C1 segment of cervical spinal cord (tissue), 14 donors: ENCODE measurements at places on chromosomes 1 and 21.

- DNase-seq = peak; percentile 5
Measured at GRCh38 chr1:38084700-38085099, 38.1 kb upstream of the POU3F1 start.

DNA sequence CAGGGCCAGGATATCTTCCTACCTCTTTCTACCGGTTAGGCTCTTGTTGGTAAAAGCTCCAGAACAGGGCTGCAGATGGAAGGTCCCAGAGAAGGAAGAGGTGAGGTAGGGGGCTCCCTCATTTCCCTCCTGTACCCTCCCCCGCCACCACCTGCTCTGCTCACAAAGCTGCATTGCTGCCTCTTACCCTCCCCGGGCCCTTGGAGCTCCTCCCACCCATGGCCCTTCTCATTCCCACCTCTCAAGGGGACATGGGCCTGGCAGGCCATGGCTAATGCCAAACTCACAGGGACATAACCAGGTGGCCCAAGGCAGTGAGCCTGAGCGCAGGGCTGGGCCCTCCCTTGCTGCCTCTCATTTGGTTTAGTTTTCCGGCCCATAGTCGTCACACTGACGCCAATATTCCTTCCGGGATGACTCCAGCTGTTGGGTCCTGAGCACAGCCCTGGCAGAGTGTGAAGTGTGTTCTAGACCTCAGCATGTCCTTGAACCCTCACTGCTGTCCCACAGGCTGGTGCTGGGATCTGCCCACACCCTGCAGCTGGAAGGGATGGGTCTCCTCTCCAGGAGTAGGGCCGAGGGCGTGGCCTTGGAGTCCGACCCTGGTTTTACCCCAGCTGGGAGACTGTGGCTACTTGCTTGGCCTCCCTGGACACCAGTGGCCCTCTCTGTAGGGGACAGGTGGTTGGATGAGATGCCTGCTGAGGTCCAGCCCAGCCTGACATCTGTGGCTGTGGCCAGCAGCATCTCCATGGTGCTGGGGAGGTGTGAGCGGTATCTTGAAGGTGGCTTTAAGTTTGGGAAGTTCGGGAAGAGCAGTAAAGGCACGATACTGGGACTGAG lies 104.6 kb downstream of the ARHGEF10L start:
- no peak for DNase-seq

- DNase-seq = no peak
Measured at GRCh38 chr1:149884433-149885338, 14.7 kb upstream of the BOLA1 start.

DNA sequence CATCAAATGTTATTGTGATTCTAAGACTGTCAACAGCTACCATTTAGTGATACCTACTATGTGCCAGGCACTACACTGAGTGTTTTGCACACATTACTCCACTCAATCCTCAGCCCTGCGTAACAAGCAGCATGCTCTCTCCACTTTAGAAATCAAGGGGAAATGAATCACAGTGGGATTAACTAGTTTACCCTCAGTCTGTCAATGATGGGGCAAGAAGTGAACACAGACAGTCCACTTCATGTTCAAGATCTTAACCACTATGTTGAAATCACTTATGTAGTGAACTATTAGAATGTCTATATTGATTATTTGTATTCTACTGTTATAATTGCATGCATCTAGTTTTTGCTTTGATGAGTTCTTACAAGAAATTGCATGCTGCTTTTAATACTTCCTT lies 165.3 kb downstream of the LTN1 start:
- DNase-seq = no peak

DNA sequence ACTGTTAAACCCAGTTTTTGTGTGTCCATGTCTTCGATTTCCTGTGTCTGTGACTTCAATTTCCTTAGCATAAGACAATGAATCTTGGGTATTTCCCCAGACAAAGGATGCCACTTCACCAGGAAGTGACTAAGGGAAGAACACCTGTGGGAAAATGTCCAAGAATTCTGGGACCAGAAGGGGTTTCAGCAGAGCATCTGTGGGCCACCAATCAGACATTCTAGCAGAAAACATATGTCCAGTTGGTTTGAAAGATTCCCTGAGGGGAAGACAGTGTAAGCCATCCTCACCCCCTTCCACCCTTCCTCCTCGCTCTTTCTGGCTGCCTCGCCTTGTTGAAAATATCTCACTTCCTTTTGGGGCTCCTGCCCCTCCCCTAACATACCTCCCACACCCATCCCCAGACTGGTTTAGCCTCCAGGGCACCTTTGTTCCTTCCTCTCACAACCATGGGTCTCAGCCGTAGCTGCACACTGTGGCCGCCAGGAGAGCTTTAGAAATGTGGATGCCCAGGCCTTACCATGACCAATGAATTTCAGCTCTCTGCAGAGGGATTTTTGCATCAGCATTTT lies 25.5 kb upstream of the IFNAR1 start:
- no peak for DNase-seq

DNA sequence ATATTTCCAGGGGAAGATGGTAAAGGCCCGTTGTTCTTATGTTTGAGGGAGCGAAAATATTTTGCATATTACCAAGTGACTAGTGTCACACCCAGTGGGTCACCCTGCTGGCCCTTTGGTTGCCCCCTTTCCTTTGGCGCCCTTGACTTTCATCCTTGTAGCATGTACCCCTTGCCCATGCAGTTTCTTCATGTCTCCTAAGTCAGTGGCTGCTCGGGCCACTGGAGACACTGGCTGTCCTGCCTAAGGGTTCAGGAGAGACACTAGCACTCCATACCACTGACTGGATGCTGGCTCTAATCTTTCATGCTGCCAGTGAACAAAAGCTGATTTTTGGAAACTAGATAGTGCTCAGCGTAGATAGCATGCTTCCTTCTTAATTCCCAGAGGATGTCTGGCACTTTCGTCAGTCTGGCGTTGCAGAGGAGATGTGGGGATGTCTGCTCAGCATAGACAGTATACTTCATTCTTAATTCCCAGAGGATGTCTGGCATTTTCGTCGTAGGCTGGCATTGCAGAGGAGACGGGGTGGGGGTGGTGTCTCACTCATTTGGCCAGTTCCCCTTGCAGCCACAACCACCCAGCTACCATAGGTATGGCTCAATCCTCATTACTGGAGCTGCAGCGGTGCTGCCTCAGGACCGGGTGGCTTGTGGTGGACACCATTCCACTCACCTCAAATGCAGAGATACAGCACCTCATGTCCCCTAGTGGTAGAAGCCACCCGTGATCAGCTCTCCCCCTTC lies 770.9 kb upstream of the TPTE start:
- DNase-seq = no peak

DNA sequence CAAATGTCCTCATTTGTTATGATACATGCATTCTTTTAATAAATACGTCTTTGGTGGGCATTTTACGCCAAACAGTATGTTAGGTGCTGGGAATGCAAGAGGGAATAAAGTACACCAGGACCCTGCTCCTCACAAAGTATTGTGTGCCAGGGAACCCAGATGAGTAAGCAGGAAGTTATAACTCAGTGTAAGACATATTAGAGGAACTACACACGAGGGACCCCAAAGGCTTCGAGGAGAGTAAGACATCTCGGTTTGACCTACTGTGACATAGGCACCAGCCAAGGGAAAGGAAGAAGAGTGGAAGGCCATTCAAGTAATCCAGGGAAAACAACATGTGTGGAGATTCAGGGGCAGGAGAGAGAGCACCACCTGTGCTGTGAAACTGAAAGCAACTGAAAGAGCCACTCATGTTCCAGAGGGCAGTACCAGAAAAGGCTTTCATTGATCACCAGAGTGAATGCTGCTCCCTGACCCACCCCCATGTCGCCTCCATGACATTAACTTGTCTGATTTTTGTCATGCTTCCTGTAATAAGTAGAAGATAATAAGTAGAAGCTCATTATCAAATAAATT lies 542.5 kb upstream of the PKN2 start:
- DNase-seq = no peak
